ENCODE measurements at places on chromosomes 12 and 14.

- no peaks in the 10 kb centered on the region for H3K36me3 ChIP-seq
- H3K27me3 ChIP-seq, result no peaks in the 10 kb centered on the region
- H3K4me1 ChIP-seq, result no peaks in the 10 kb centered on the region
- peak; percentile 55 for DNase-seq
Measured at GRCh38 chr14:101862177-101862576, 100.7 kb downstream of the PPP2R5C start.

GRCh38 chr12:2244013-2244861 is 191.4 kb downstream of the CACNA1C start:
- no peak overlapping the region for H3K4me3 ChIP-seq
- no peak for DNase-seq
- peak overlapping the region; percentile 74 for H3K27ac ChIP-seq
- H3K27me3 ChIP-seq, result no peaks in the 10 kb centered on the region
- H3K4me1 ChIP-seq, result peaks cover 3% of the 10 kb centered on the region

GRCh38 chr14:91719839-91720238 is 12.0 kb downstream of the CATSPERB start:
- no peaks in the 10 kb centered on the region for H3K4me1 ChIP-seq
- no peak for DNase-seq
- H3K27me3 ChIP-seq, result no peaks in the 10 kb centered on the region
- H3K27ac ChIP-seq, result no peak overlapping the region

DNA sequence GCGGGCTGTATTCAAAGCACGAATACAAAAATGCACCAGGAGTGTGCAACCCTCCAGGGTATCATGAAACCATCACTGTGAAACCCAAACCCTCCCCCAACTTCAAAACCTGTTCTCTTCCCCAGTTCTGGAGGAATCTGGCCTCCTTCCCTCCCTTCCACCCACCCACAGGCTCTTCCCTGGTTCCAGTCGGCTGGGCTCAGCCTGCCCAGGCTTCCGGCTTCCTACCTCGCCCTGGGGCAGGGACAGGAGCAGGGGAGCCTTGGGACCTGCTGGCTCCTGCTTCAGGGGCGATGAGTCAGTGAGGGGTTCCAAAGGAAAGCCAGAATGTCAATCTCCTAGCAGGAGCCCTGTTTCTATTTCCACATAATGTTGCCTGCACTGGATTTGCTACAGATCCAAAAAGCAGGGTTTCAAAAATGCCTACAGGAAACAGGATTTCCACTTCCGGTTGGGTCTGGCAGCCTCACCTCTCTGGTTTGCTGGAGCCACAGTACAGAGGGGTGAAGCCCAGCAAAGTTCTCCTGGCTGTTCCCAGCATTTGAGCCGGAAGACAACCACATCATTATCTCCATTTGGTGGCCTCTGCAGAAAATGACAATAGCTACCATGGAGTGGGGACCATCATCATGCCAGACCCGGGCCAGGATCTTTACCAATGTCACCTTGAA is 278.3 kb downstream of the DPF3 start:
- no peak overlapping the region for H3K4me3 ChIP-seq
- peak overlapping the region; percentile 81 for H3K27ac ChIP-seq
- peaks cover 62% of the 10 kb centered on the region for H3K4me1 ChIP-seq
- DNase-seq, result no peak
- no peaks in the 10 kb centered on the region for H3K36me3 ChIP-seq

GRCh38 chr12:68358532-68359485 is 26.6 kb upstream of the MDM1 start:
- H3K27me3 ChIP-seq, result no peaks in the 10 kb centered on the region
- peaks cover 9% of the 10 kb centered on the region for H3K4me1 ChIP-seq
- H3K4me3 ChIP-seq, result no peak overlapping the region
- no peaks in the 10 kb centered on the region for H3K36me3 ChIP-seq
- H3K27ac ChIP-seq, result no peak overlapping the region

- H3K27ac ChIP-seq, result peak overlapping the region; percentile 84
- no peak overlapping the region for H3K4me3 ChIP-seq
- no peaks in the 10 kb centered on the region for H3K36me3 ChIP-seq
Measured at GRCh38 chr12:92552412-92553108, 150.2 kb upstream of the PLEKHG7 start.

DNA sequence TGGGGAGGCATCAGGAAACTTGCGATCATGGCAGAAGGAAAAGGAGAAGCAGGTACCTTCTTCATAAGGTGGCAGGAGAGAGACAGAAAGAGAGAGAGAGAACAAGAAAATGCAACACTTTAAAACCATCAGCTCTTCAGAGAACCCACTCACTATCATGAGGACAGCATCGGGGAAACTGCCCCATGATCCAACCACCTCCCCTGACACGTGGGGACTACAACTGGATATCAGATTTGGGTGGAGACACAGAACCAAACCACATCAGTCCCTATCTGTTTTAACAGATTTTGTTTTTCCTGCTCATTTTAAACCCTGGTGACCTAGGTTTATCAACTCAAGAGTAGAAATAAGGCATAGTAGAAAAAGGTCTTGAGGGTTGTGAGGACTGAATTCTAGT is 210.1 kb upstream of the PLXNC1 start:
- no peaks in the 10 kb centered on the region for H3K36me3 ChIP-seq
- DNase-seq, result no peak
- H3K27ac ChIP-seq, result no peak overlapping the region
- H3K27me3 ChIP-seq, result no peaks in the 10 kb centered on the region
- H3K4me1 ChIP-seq, result no peaks in the 10 kb centered on the region
